ENCODE measurements at places on chromosomes 7 and 10.

DNA sequence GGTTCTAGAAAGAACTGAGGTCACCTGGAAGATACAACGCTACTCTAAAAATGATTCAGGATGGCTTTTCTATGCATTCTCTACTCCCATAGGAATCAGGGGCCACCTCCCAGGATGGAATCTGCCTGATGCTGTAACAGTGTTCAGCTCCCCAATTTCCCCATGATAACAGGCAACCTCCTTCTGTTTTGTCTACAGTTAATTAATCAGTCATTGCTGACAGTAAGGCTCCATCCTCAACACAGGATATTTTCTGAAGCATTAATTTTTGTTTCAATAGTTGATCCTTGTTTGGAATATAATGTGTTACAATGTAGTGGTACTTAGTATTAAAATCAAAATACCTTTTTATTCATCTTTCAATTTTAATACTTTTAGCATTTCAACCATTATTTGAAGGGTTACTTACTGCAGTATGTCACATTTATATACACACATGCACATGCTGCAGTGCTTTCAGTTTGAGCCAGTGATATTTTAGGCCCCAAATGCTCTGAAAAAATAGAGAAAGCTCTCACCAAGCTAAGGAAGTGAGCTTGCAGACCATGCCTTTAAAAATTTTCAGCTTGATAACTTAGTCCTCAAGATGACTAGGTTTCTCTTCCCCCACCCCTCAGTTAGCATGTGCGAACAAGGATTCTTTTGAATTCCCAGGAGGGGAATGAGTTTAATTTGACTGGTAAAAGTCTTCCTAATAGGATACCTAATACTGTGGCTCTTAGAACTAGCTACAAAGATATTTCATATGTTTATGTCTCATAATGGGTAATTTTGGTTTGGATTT, 592 bp upstream of the PIK3CG start:
- DNase-seq: no peak

DNA sequence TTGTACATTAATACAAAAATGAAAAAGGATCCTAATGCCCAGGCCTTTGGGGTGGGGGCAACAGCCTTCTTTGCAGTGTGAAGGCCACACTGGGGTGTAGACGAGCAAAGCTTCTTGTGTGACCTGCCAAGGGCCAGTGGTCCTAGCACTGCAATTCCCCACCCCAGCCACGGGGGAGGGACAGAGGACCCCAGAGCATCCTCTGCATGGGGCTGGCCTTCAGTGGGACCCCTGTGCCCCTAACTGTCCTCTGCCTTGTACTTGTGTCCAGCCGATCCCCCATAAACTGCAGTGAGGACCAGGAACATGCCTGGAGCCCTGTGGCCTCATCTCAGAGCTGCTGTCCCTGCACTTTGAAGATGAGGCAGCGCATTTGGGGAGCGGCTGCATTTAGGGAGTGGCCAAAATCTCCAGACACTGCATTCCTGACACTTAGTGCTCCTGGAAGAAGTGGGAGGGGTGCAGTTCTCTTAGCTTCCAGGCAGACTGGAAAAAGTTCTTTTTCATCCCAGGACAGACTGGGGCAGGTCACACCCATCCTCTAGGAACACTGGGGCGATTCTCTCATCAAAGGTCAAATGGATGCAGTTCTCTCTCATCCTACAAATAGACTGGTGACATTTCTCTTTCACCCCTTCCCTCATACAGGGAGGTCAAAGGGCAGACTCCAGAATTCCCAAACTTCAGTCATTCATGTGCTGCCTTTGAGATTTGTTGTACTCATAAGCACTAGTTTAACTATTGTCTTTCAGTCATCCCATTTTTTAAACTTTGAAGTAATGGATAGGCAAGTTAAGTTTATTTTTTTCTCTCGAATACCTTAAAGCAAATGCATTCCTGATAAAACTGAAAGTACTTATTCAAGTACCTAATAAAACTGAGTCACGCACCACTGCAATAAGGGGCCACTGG, 922 bp upstream of the MYO1G start:
- no peak for DNase-seq

- no peak for DNase-seq
These were observed 22.6 kb upstream of the LRRC72 start for GRCh38 chr7:16504019-16504418.

- DNase-seq: no peak
These were observed 16.7 kb downstream of the SUGCT start for GRCh38 chr7:40151504-40151903.

DNA sequence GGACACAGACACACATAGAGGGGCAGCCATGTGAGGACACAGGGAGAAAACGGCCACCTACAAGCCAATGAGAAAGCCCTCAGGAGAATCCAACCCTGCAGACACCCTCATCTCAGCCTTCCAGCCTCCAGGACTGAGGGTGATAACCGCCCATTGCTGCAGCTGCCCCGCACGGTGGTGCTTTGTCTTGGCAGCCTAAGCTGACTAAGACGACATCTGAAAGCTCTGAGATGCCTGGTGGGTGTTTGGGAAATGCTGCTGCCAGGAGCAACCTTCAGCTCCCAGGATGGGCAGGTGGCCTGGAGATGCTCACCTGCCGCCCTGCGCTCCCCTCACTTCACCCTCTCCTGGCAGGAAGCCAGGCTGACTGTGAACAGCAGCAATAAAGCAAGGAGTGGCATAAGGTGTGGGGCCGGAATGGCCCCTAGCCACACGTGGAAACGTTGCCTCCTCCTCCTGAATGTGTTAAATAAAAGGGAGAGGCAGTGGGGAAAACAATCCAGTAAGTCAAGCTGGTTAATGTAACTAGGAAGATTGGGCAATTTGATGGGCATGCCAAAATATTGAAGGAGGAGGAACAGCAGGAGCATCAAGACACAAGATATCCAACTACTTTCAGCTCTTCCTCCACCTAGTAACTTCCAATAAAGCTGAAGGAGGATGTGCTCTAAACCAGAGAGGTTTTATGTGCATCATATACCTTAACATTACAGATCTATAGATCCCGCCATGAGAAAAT, 121.5 kb downstream of the TNS3 start:
- DNase-seq: no peak

DNA sequence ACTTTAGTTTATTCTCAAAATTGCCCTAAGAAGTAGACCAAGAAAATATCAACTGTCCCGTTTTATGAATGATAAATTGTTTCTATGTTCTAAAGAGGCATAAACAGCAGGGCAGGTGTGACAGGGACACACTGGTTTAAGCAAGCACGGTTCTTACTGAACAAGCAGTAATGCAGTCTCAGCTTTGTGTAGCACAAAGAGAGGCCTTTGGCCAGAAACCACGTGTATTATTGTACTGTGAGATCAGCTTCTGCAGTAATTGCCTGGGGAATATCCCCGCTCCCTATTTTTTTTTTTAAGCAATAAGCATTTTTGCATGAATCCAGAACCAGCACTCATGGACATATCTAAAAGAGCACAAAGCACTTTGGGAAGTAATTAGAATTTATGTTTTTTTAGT, 255.4 kb downstream of the WDR11 start:
- no peak for DNase-seq

DNA sequence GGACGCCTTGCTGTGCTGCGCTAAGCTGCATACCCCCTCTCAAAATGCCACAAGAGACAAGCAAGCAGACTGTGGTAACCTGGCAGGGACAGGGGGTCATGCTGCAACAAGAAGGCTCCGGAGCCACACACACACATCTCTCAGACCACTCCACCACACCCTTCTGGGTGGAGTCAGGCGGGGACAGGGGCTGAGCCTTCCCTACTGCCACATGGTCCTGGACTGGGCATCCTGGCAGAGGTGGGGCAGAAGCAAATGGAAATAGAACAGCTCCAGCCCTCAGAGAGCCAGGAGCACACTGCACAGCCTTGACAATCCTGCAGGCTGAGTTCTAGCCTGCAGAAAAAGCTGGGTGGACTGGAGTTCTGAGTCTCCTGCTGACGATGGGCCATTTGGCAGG, 28.4 kb upstream of the NPFFR1 start:
- no peak for DNase-seq

GRCh38 chr10:58969576-58969975, 206.9 kb upstream of the PHYHIPL start:
- DNase-seq: no peak

GRCh38 chr7:151572136-151572535, 52.4 kb upstream of the RHEB start:
- no peak for DNase-seq
